ENCODE measurements at places on chromosomes 3 and 15.
A peak's percentile ranks its signal among the peaks of the same experiment; 100 is the strongest.

GRCh38 chr3:8987645-8988383 is 24.5 kb upstream of the RAD18 start:
- peak; percentile 23 for DNase-seq

GRCh38 chr3:61381745-61382392 is 130.6 kb upstream of the FHIT start:
- DNase-seq = no peak

DNA sequence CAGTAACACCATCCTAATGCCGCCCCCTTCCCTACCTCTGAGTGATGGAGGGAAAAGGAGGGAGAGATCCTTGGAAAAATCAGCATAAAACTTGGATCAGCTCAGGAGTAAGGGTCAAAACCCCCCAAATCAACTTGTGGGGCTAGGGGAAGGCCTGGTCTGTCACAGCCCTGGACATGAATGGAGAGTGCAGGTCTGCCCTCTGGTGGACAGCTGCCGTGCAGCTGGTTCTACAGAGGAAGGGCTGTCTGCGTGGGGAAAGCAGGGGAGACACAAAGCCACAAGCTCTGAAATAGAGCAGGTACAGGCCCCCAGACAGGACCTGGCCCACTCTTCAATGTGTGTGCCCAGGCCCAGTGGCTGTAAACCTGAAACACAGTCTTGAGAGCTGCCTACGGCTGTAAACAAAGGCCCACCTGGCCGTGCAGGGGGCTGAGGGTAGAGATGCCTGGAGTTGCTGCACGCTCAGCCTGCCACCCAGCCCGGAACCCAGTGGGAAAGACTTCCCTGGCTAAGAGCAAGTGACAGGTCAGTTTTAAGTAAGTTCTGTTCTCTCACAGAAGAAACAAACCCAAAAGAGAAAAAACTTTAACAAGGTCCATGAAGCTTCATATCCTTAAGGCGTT is 16.4 kb downstream of the CLK3 start:
- DNase-seq = no peak

GRCh38 chr15:56640549-56640948 is 92.8 kb downstream of the ZNF280D start:
- no peak for DNase-seq

DNA sequence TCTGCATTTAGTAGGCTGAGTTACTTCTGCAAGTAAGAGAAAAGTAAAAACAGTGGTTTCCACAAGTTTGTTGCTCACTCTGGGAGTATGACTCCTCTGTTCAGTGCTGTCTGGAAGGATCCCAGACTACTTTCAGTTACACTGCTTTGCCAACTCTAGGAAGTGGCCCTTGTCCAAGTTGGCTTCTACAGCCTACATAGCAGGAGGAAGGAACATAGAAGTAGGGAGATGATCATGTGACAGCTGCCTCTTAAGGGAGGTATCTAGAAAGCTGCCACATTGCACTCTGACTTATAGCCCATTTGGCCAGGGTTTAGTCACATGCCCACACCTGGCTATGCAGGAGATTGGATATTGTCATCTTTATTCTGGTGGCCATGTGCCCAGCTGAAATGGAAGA is 298.1 kb downstream of the NSUN3 start:
- no peak for DNase-seq

DNA sequence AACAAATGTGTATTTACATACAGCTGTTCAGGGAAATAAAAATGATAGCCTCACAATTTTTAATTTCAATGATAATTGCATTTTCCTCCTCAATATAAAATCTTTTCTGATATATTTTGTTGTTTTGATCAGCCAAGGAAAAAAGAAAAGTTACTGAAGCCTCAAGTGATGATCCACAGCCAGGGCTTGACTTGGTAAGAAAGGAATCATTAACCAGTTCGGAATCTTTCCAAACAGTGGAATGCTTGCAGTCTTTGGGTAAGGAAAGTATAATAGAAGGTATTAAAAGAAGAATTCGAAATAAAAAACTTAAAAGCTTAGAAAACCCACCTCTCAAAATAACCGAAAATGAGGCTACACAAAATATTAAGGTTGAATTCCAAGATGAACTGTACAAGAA is 1.0 kb downstream of the TOPAZ1 start:
- DNase-seq = no peak

GRCh38 chr3:184846496-184846895 is 34.5 kb downstream of the VPS8 start:
- no peak for DNase-seq

GRCh38 chr3:124907957-124908356 is 20.8 kb upstream of the ITGB5 start:
- no peak for DNase-seq

- no peak for DNase-seq
Measured at GRCh38 chr3:138032567-138032966, 22.6 kb downstream of the CLDN18 start.

GRCh38 chr15:95574053-95574452 is 756.4 kb upstream of the NR2F2 start:
- DNase-seq = no peak

DNA sequence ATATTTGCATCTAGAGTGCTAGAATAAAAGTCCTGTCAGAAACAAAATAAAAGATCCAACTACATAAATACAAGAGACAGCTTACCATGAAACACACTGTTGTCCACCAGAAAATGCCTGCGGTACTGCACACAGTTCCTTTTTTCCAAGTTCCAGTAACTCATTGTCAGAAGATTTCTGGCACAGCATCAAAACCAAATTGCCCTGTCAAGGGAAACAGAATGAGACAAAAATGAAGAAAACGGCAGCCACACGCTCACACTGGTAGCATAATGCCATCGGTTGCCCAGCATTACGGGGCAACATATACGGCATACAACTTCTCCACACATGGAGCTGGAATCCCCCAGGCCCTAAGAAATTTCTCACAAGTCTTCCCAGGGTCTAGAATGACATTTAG is 40.8 kb downstream of the PLCH1 start:
- DNase-seq = no peak

- DNase-seq = no peak
Measured at GRCh38 chr3:115857518-115858136, 234.3 kb downstream of the GAP43 start.

DNA sequence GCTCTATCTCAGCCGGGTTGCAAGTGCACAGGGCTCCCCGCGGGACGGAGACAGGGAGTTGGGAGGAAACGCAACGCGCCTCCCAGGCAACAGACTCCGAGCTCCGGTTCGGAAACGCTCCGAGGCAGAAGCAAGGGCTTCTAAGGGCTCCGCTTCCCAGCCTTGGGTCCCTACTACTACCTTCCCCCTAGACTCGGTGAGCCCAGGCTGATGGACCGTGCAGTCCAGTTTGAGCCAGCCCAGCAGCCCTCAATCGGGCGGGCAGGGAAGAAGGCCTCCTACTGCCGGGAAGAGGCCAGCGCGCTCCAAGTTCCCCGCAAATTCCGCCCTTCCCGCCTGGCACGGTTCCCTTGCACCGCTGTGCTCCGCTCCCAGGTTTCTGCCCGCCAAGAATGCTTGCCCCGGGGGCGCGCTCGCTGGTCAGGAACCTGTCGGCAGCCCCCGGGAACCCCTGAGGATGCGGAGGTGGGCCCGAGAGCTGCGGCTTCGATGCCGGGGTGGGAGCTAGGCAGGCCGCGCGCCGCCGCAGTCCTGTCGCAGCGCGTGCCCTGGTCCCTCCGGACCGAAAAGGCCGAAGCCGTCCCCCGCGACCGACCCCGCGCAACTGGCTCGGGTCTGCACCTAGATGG is 728 bp downstream of the TRANK1 start:
- no peak for DNase-seq

DNA sequence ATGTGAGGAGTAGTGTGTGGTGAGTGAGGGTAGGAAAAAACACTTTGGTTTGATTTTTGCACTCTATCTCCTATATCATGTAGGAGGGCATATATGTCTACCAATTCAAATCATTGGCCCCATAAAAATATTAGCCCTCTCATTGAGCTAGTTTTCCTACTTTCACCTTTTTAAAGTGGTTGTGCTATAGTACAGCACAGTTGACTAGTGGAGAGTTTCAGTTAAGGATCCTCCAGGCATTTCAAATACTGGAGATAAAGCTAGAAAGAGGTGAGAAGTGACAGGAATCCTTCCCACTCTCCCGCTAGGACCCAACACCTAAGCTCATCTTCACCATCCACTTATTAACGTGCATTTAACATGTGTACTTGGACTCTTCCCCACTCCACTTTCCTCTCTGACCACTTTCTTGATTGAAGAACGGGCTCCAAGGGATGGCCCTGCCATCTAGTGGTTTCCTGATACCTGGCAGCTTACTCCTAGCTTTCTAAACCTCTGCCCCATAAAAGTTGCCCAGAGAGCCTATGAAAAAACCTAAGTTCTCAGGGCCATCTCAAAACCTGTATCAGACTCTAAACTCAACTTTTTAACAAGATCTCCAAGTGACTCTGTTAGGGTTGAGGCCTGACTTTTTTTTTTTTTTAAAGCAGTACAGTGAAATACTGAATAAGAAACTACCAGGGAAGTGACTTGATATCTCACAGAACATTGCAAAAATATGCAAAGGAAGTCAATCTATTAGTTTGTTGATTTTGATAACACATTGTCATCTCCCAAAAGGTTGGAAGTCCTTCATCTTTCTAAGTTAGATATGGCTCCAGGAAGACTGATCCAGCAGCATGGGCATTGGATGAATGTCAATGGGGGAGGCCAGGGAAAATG is 17.9 kb downstream of the IL12A start:
- no peak for DNase-seq

GRCh38 chr3:57977818-57978235 is 30.4 kb upstream of the FLNB start:
- DNase-seq = no peak

GRCh38 chr15:40398413-40398873 is 7.2 kb upstream of the IVD start:
- no peak for DNase-seq

- DNase-seq = no peak
Measured at GRCh38 chr15:50939911-50940310, 31.4 kb downstream of the AP4E1 start.

DNA sequence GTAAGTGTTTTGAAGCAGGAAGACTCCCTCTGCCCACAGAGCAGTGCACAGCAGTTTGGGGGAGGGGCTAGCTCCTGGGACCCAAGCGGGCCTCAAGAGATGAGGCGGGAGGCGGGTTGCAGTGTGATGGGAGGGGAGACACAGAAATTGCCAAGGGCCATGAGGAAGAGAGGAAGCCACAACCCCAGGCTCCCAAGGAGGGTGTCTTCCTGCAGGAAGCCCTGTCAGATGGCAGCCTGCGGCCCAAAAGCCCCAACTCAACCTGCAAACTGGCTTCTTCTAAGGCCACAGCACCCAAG is 7.3 kb upstream of the ISLR2 start:
- DNase-seq = no peak

GRCh38 chr15:58182460-58183163 is 44.4 kb downstream of the AQP9 start:
- no peak for DNase-seq

- no peak for DNase-seq
Measured at GRCh38 chr3:116306720-116307119, 138.6 kb downstream of the LSAMP start.

- no peak for DNase-seq
Measured at GRCh38 chr15:74982183-74982582, 13.2 kb upstream of the SCAMP5 start.

DNA sequence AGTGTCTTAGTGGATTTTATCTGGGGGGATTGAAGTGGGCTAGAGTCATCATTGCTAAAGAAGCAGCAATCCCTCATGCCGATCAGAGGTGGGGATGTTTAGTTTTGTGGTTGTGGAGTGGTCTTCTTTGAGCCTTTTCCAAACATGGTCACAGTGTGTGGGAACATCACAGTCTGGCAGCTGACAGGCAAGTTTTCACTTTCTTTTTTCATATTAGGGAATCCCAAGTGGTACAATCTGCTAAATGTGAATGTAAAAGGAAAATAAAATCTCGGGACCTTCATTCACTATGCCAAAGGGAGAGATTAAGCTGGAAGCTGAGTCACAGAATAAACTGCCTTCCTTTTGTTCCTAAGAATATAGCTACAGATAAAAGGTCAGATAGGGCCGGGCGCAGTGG is 10.4 kb upstream of the CX3CR1 start:
- no peak for DNase-seq
